AG09309 (cell line): ENCODE measurements at places on chromosomes 16 and 17.
A peak's percentile ranks its signal among the peaks of the same experiment; 100 is the strongest.

DNA sequence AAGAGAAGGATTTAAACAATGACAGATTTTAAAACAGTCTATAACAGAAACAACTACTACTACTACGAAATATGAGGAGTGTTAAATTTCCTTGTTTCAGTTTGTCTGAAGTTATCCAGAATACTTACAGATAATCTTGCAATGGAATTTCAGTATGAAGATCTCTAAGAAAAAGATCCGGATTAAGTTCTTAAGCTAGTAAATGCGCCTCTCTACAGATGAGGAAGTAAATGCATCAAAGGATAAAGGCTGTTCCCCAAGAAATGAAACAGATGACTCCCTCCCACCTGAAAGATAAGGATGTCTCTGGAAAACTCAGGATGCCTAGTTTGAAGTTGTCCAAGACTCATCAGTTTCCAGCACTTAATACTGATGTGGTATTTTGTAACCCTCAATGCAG lies 105.1 kb downstream of the PARN start:
- no peak for DNase-seq

DNA sequence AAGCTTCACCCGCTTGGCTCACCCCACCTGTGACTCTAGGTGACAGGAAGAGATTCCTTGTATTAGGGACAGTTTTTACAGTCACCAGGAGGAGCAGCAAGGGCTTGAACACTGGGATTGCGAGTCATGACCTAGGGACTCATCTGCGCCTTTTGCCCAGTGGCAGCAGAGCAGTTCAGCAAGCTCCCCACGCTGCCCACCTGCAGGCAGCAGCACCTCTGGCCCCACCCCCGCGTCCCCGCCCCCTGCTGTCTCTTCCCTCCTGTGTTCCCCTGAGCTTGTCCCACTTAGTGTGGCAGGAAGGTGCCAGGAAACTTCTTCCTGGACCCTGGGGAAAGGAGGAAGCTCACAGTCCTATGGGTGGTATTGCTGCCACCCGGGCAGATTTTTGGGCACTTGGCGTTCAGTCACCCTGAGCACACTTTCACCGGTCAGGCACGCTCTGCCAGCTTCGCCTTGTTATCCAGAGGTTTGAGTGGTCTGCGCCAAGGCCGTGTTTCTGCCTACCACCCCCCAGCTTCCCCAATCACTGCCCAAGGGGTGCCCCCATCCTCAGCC lies 8.7 kb downstream of the MMP15 start:
- no peak for DNase-seq

DNA sequence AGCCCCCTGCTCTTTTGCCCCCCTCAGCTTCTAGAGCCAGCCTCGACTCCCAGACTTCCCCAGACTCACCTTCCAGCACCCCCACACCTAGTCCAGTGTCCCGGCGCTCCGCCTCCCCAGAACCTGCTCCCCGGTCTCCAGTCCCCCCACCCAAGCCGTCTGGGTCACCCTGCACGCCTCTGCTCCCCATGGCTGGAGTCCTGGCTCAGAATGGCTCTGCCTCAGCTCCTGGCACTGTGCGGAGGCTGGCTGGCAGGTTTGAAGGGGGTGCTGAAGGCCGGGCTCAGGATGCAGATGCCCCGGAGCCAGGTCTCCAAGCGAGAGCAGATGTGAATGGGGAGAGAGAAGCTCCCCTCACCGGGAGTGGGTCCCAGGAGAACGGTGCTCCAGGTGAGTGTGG lies 2.2 kb downstream of the ARHGEF15 start:
- no peak for DNase-seq

DNA sequence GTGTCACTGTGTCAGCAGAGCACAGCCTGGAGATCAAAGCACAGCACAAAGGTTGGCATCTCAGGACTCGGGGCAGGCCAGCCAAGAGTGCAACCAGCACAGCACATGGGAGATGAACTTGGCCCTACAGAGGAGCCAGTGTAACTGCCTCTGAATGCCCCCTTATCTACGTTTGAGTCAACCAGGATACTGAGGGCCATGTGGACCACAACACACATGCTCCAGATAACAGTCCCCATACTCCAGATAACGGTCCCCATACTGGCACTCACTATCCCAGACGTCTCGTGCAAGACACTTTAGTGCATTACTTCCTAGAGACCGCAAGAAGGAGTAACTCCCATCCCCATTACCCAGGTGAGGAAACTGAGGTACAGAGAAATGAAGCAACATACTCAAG lies 88.2 kb downstream of the XYLT1 start:
- DNase-seq = no peak

GRCh38 chr17:47708864-47709541 lies 15.0 kb downstream of the TBKBP1 start:
- no peak for DNase-seq

GRCh38 chr17:81435652-81436293 lies 40.5 kb downstream of the BAHCC1 start:
- no peak for DNase-seq

- DNase-seq = no peak
Observed at GRCh38 chr17:81968396-81968745, 7.4 kb upstream of the NOTUM start.

GRCh38 chr17:76111956-76112355 lies 8.4 kb upstream of the EXOC7 start:
- no peak for DNase-seq

- DNase-seq = no peak
Observed at GRCh38 chr16:56549744-56550385, 15.0 kb upstream of the MT4 start.

- peak; percentile 24 for DNase-seq
Observed at GRCh38 chr16:68786685-68787418, 49.8 kb downstream of the CDH1 start.

GRCh38 chr16:15854906-15855703 lies 1.7 kb downstream of the MYH11 start:
- no peak for DNase-seq

GRCh38 chr17:4533523-4534504 lies 21.4 kb downstream of the MYBBP1A start:
- no peak for DNase-seq

GRCh38 chr17:16027708-16028584 lies 28.3 kb downstream of the TTC19 start:
- peak; percentile 85 for DNase-seq

DNA sequence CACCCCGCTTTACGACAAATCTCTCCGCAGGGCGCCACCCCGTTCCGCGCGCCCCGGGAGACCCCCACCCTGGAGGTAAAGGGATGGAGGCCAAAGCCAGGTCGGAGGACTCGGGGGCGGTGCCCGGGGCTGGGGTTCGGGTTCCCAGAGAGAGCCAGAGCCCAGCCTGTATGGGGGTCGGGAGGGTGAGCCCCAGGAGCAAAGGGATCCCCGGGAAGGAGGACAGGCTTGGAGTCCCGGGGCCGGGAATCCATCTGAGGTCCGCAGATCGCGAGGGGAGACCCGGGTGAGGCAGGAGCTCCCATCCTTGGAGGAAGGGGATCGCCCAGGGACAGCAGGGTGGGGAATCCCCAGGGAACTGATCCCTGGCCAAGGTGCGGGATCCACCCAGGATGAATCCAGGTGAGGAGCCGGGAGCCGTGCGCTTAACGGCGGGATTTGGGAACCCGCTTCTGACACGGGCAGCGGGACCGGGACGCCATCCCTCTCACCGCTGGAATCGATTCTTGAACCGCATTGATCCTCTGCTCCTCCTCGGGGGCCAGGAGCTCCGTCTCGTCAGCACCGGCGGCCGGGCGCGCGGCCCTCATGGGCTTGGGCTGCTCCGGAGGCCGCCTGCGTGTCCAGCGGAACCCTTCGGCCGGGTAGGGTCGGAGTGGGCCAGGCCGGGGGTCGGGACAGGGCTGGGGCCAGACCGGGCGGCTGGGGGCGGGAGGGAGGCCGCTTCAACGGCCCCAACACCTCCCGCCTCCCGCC lies at the start of gene MMD:
MMD (minus strand) TSS at position 657 of the 756 bp plus-strand sequence; CDS start at position 517, 140 bp downstream.
- DNase-seq = no peak

DNA sequence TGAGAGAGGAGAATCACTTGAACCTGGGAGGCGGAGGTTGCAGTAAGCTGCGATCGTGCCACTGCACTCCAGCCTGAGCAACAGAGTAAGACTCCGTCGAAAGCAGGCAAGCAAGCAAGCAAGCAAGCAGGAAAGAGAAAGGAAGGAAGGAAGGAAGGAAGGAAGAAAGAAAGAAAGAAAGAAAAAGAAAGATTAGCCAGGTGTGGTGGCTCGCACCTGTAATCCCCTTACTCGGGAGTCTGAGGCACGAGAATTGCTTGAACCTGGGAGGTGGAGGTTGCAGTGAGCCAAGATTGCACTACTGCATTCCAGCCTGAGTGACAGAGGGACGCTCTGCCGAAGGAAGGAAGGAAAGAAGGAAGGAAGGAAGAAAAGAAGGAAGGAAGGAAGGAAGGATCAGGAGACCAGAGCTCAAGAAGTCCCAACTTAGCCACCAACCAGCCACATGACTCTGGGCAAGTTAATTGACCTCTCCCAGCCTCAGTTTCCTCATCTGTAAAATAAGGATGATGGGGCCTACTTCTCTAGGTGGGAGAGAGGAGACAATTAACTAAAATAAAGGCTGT lies 6.5 kb downstream of the GFAP start:
- DNase-seq = no peak

- DNase-seq = no peak
Observed at GRCh38 chr16:50315346-50315997, 49.1 kb downstream of the ADCY7 start.

GRCh38 chr17:57563958-57564357 lies 181.1 kb downstream of the CCDC182 start:
- no peak for DNase-seq

DNA sequence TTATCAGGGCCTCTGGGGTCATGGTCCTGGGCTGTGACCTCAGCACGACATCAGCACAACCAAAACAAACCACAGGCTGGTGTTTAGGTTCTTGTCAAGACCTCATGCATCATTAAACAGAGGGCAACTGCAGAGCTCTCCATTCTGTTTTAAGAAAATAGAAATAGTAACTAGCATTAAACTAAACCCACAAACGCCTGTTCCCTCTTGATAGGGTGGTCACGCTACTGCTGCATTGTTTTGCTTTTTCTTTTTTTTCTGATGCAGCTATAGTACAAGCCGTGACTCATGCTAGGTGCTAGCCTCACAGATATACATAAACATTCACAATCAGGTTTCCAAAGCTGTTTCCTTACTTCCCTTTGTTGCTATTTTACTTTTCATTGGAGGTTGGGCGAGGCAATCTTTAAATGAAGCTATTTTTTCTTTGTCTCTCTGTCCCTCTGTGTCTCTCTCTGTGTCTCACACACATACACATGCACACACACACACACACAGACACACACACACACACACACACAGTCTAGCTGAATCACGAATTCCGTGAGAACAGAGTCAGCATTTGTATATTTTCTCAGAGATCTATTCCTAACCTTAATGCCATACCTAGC lies 310.3 kb downstream of the CDH13 start:
- DNase-seq = no peak

GRCh38 chr17:70047619-70048419 lies 27.2 kb upstream of the KCNJ16 start:
- DNase-seq = no peak

- no peak for DNase-seq
Observed at GRCh38 chr17:50798424-50799288, 31.3 kb upstream of the ANKRD40CL start.

- no peak for DNase-seq
Observed at GRCh38 chr16:85205747-85206471, 93.6 kb upstream of the CIBAR2 start.

DNA sequence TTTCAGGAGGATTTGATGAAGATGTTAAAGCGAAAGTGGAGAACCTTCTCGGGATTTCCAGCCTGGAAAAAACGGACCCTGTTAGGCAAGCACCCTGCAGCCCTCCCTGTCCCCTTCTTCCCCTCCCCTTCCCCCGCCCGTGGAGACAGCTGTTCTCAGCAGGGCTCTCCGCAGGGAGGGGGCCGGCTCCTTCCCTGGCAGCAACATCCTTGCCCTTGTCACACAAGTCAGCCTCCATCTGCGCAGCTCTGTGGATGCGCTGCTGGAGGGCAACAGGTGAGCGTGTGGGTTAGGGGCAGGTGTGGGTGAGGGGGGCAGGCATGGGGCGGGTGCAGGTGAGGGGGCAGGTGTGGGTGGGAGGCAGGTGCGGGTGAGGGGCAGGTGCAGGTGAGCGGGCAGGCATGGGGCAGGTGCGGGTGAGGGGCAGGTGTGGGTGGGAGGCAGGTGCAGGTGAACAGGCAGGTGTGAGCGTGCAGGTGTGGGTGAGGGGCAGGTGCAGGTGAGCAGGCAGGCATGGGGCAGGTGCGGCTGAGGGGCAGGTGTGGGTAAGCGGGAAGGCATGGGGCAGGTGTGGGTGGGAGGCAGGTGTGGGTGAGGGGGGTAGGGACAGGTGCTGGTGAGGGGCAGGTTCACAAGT lies 9.4 kb downstream of the CYBC1 start:
- no peak for DNase-seq

DNA sequence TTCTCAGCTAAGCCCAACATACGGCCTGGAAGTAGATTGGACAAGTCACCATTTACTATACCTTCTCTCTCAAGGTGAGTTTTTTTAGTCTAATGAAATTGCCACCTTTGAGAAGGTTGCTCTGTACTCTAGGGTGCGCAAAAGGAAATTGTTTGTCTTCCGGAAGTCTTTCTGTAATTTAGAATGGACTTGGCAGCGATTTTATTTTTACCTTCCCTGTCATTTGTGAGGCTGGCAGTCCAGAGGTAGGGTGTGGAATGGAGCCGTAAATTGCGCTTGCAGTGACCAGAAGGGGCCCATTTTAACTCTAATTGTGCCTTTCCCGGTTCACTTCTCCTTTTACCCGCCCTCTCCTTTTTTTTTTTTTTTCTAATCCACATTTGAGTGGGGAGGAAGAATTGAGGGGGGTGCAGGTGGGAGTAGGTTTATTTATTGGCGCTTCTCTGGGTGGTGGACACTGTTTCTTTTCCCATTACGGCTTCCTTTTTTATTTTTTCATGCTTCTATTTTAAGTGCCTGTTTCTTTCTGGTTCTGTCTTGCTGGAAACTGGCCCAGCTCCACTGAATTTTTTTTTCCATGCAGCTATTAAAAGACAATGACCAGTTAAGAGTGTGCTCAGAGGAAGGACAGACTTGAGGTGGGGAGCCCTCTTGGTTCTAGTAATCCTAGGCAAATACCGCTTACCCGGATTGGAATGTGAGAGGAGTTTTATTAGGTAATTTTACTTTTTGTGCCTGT lies 89.7 kb upstream of the CLEC18A start:
- peak; percentile 58 for DNase-seq

DNA sequence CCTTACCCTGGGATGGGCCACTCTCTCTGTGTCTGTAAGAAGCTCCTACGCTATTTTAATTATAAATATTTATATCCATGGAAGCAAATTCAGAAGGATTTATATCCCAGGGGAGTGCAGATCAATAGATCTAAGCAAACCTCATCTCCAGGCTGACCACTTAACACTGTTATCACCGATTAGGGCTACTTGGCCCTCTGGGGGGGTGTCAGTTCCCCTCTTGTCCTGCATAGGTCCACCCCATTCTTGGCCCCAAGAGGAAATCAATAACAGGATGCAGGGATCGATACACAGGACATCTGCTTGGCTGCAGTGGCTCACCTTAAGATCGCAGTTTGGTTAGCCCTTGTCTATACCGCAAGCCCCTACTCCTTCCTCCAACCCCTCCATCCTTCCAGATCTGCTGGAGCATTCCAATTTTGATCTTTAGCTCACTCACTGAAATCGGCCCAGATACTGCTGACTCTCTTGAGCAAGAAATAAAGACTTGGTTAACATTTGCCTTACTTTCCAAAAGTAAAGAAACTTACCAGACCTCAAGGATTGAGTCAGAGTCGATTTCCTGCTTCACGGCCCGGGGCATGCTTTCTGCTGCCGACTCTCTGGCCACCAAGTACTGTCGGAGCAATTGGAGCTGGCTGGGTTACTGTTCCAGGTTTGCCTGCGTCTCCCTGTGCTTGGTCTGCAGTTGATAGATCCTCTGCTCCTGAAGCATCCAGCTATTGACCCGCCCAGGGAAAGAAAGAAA lies 112.3 kb upstream of the PMFBP1 start:
- DNase-seq = peak; percentile 18

- no peak for DNase-seq
Observed at GRCh38 chr16:69131167-69131838, 1.1 kb downstream of the CHTF8 start.

GRCh38 chr17:42276609-42277341 lies 584 bp upstream of the STAT5B start:
- no peak for DNase-seq
